ENCODE measurements at places on chromosomes 16 and 17.

DNA sequence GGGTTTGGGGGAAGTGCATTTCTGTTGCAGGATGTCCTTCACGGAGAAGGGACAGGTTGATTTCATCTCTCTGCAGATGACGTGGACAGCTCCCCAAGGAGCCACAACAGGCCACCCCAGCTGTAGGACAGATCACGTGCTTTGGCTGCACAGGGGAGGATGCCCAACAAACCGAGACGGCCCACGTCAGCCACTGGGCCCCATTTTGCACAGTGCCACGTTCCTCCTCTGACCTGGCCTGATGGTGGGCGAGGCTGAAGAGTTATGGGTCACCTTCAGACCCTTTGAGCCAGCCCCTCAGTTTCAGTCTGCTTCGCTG is 9.0 kb upstream of the RHBDL3 start:
- no peak for DNase-seq

- no peak for DNase-seq
Measured at GRCh38 chr16:84194470-84195200, 3.7 kb downstream of the ADAD2 start.

DNA sequence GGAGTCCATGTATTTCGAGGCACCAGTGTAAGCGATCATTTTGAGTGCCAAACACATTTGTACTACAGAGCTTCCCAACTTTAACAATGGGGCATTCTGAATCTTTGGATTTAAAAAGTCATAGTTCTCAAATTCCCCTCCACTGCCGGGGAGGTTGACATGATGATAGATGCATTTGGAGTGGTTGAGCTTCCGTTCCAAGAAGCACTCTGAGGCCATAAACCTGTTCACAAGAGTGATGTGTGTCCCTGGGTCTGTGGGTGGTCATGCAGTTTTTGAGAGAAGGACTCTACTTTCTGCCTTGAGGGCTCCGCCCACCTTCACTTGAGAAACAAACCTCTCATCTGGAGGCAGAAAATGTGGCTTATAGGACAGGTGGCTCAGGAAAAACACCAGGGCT is 43.7 kb downstream of the IRX5 start:
- no peak for DNase-seq

GRCh38 chr16:12531937-12532336 is 271.8 kb downstream of the CPPED1 start:
- DNase-seq, result no peak

DNA sequence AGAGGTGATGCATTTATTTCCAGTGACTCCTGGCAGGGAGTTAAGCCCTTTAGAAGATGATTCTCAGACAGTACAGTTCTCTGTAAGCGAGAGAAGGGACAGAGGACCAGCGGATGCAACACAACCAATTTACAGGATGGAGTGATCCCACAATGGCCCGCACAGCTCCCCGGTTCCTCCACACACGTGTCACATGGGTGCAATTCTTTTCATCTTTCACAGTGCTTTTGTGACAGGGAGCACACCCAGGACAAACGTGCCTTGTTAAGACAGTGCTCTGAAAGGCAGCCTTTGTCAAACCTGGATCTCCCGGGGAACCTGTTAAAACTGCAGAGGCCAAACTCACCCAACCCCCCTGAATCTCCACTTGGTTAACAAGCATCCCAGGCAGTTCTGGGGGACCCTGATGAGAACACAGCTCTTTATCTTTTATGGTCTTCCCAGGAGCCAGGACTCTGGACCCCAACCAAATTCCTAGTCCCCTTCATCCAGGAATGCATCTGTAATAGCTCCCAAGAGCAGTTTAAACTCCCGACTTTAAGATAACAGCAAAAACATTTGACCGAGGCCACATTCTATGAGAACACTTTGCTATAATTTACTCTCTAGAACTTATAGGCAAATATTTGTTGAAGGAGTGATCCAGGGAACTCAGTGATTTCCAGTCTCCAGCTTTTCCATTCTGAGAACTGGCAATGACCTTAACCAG is 134.9 kb upstream of the CDH5 start:
- DNase-seq, result no peak

GRCh38 chr17:77645072-77646045 is 313.1 kb upstream of the TNRC6C start:
- DNase-seq, result peak; percentile 38

DNA sequence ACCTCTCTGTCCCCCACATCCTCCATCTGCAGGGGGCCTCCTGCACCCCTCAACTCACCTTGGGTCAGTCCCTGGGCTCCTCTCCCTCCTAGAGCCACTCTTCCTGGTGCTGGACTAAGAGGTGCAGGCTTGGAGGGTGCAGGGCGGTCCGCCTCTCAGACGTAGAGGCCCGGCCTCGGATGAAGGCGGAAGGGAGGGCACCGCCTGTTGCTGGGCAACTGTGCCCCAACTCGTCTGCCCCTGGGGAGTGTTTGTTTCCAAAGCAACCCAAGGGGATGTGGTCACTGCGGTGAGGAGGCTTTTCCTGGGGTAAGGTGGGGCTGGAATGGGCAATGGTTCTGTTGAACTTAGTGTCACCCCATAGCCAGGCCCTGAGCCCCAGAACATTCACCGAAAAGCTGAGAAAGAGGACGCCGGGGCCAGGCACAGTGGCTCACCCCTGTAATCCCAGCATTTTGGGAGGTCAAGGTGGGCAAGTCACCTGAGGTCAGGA is at the start of gene C16orf54:
C16orf54 (minus strand) TSS at position 138 of the 493 bp plus-strand sequence. CDS start 1,039 bp downstream, outside the sequence.
- DNase-seq, result peak; percentile 56

DNA sequence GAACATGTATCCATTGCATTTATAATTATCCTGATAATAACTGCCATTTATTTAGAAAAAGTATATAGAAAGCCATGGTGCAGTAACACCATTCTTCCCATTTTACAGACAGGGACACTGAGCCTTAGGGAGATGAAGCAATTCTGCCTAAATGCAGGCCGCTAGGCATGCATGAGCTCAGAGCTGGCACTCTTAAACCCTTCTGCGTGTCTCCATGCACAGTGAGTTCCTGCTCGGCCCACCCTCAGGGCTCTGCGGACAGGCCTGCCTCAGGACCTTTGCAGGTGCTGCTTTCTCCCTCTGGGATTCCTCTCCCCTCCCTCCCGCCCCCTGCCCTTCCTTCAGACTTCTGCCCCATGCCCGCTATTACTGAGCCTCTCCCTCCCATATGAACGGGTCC is 54.3 kb upstream of the WSB1 start:
- DNase-seq, result no peak

DNA sequence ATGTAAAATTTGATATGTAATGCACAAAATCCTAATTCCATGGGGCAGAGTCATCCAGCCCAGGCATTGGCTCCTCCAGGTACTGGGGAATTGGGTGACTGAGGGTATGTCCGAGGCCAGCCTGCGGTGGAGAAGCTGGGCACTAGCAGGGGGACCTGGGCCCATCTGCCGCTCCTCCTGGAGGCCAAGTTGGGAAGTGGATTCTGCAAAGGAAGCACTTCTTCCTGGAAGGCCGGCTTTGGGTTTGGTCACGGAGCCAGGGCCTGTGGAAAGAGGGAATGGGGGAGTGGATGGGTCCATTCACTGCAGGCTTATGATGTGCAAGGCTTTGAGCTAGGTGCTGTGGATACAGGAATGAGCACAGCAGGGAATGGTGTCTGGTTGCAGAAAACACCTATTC is 85.8 kb downstream of the GNAO1 start:
- no peak for DNase-seq

DNA sequence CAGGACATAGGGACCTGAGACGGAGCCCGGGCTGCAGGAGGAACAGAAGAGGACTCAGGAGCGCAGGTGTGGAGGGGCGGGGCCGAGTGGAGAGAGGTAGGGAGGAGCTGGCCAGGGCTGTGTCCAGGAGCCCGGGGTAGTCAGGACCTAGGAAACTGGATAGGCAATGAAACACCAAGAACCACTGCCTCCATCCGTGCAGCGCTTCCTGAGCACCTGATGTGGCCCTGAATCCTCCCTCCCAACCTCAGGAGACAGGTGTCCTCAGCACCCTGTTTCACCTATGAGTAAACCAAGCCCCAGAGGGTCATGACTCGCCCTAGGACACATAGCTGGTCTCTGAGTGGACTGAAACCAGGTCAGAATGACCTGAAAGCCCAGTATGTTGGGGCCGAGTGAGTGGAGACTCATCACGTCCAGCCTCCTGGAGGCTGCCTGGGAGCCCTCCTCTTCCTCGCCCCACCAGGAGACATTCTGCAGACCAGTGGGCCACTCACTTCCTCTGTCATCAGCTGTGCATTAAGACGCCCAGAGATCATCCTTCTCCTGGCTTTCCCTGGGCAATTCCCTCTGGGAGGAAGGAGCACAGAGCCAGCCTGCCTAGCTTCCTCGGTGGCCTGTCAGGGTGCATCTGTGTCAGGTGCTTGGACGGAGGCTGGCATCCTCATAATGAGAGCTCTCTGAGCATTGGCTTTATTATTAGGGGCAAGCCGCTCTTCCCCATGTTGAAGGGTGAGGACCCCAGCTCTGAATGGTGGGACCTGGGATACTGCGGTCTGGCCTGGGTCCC is 72.8 kb downstream of the SCNN1B start:
- DNase-seq, result no peak

GRCh38 chr17:58556833-58557250 is 42.4 kb upstream of the MTMR4 start:
- DNase-seq, result no peak

GRCh38 chr16:69187446-69188235 is 677 bp downstream of the SNTB2 start:
- DNase-seq, result peak; percentile 77

GRCh38 chr17:76541739-76542454 is 2.1 kb downstream of the PRCD start:
- no peak for DNase-seq

GRCh38 chr17:19002805-19003542 is 1.6 kb downstream of the FAM83G start:
- DNase-seq, result no peak

DNA sequence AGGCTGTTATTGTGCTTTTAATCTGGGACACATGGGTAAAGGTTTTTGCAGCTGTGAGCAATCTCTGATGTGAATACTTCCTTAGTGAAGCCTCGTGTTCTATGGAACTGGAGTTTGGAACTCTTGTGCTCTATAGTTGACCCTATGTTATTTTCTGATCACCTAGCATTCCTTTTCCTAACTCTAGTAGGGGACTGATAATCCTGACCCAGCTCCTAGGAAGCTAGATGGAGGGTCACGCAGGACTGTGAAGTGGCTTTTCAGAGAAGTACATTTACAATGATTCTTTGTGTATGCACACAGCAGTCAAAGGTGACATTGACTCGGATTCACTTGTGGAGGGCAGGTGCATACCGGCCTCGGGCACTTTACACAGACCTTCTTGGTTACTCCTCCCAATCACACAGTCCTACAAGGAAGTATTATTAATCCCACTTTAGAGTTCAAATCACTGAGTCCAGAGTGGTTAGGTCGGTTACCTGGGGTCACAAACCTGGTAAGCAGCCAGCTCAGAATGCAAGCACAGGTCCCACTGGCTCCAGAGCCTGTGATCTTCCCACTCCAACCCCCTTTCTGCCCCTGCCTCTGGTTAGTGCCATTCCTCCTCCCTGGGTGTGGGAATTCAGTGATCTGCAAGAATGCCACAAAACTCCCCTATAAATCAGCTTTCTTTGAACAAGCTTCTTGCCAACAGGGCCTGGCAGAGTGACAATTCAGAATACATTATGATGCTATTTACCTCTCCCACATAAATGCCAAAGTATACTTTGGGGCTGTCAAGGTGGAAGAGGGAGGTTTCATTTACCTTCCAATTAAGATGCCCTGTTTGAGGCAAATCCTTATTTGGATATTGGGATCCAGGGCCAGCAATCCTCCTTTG is 7.1 kb downstream of the CHD9NB start:
- no peak for DNase-seq

DNA sequence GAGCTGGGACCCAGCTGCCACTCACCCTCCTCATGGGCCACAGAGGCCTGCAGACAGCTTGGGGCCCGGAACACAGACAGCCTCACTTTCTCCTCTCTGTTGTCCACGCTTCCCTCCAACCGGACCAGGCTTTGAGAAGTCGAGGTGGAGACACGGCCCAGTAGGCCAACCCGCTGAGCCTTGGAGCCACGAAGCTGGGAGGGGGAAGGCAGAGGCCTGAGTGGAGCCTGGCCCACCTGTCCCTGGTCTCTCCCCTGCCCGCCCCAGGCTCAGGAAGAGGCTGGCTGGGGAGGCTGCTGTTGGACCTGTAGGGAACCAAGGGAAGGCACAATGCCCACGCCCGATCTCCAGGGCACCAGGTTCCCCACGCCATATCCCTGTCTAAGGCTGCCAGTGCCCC is 48.1 kb downstream of the RMI2 start:
- DNase-seq, result no peak

GRCh38 chr17:45703348-45703747 is 80.8 kb upstream of the CRHR1 start:
- DNase-seq, result no peak

GRCh38 chr17:45127548-45128300 is 4.6 kb downstream of the PLCD3 start:
- DNase-seq, result peak; percentile 88

DNA sequence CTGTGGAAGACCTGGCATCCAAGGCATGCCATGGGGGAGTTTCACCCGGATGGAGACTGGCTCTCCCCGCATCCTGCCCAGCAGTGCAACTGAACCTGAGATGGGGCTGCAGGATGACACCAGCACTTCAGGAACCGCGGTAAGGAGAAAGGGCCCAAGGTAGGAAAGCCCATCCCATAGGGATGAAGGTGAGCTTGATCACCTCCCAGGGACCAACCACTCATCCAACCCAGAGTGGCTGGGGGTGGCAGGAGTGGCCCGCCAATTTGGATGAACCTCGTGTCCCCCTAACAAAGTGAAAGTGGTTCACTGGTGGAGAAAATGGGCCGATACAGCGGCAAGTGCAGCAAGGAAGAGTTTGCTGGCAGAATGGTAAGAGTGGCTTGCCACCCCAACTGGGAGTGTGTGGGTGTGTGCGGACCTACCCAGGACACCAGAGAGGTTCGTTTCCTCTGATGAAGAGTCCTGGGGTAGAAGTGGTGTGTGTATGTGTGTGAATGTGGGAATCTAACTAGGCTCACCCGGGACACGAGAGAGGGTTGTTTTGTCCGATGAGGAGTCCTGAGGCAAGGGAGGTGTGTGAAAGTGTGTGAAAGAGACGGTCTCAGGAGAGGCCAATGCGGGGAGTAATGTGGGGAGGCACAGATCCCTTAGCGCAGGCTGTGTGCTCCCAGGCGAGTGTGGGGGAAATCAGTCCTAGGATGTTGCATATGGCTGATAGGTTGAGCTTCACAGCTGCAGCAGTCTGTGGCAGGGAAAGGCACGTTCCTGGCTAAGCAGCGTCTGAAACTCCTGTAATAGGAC is 22.6 kb downstream of the ACSM1 start:
- DNase-seq, result no peak

GRCh38 chr16:74372953-74373846 is 2.9 kb upstream of the NPIPB15 start:
- no peak for DNase-seq

DNA sequence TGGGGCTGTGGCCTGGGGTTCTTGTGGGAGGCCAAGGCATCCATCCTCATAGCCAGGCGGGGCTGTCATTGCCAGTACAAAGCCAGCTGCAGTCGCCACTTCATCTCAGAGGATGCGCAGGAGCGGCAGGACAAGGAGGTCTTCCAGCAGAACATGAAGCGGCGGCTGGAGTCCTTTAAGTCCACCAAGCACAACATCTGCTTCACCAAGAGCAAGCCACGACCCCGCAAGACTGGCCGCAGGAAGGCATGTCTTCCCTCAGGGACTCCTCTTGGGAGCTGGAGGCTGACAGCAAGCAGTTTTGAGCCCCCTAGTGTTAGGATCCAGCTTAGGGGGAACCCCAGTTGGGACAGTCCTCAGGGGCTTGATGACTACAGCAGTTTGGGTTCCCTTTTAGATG is 15.1 kb upstream of the PLEKHG4 start:
- DNase-seq, result no peak

All from ascending aorta (tissue), 2 donors.